ENCODE measurements at places on chromosomes 3 and 15. TPM values are rescaled to one million over a fixed set of nuclear protein-coding genes. Genes with fewer than 3 reads are reported as not detected.

- peak; percentile 66 for DNase-seq
Observed at GRCh38 chr15:90839187-90840071, 29.0 kb upstream of the FURIN start.

GRCh38 chr3:129708328-129708861, 101.9 kb upstream of the PLXND1 start:
- DNase-seq, result no peak

DNA sequence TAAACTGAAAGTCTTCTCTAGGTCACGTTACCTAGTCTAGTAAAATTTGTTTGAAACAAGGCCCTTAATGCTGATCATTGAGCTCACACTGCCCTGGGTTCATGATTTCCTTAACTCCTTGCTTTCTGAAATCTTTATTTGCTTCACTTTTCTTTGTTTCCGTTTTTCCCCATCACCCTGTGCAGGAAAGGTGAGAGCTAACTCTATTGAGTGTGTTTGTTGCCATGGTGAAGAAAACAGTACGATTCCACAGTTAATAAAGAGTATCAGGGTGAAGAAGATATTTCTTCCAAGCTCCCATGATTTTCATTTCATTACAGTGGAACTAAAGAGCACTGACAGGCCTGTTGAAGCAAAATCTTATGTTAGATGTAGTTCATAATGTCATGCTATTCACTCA, 276.2 kb downstream of the RAP2B start:
- DNase-seq, result no peak

Gene CHRD
- total RNA-seq, result not detected

Gene PCSK6
- total RNA-seq, result 29.8 TPM

Gene HYAL1
- 0.42 TPM for total RNA-seq

DNA sequence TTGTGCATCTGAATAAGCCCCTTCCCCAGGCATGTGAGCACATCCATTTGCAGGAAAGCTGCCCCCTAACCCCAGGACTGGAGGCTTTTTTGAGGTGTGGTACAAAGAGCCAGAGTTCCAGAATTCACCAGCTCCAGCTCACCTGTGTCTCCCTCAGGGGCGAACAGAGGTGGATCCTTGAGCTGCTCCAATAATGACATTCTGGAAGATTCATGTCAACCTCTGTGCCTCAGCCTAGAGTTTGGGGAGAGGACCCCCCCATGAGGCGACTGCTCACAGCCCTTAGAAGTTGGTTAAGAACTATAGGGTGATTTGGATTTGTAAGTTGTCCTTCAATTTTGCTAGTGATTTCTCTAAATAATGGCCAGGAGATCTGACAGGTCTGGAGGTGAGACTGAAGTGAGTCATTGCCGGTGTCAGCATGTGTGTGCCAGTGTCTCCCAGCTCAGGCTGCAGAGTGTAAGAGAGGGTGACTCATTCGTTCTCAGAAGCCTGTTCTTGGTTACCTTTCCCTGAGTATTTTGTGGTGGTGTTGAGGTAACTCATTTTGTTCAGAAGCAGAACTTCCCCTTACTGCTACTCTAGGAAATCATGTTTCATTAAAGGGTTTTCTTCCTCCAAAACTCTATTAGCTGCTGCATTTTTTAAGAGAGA, 136.9 kb upstream of the TOPAZ1 start:
- DNase-seq, result peak; percentile 92

DNA sequence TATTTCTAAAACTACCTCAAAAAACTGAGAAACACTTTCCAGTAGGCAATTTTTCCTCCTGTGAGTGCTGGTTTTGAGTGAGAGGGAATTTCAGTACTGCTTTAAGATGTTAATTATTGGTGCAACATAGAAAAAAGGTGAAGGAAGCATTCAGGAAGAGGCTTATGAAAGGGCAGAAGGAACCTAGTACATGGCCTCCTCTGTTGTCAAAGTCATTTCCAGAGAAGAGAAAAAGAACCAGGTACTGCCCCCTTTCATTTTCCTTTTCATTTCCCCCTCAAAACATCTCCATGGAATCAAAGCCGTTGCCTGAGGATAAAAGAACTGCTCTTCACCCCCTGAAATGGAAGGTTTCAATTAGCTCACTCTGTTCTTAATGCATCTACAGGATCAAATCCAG, 19.8 kb downstream of the RARRES1 start:
- DNase-seq, result no peak

Gene ZNF385D
- total RNA-seq, result 1.5 TPM

DNA sequence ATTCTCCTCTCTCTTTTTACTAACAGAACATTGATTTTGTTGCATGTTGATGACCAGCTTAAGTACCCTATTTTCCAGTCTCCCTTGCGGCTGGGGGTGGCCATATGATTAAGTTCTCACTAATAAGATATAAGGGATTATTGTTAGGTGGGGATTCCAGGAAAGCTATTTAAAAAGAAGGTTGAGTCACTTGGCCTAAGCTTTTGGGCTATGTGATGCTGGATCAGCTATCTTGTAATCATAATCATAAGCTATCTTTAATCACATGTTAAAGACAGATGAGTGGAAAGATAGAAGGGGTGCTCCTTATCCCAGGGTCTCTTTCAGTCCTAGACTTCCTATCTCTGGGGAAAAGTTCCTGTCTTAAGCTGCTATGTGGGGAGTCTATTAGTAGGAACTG, 59.9 kb downstream of the CGNL1 start:
- DNase-seq, result no peak

GRCh38 chr15:74855857-74856256, 12.9 kb upstream of the ULK3 start:
- DNase-seq, result no peak

Gene EXOG
- 17.5 TPM for total RNA-seq

GRCh38 chr3:110456438-110457138, 615.0 kb upstream of the NECTIN3 start:
- DNase-seq, result no peak

Gene TTC23
- total RNA-seq, result 15.1 TPM

- peak; percentile 80 for DNase-seq
Observed at GRCh38 chr15:89123181-89123525, 34.9 kb downstream of the ABHD2 start.

Gene RARRES1
- total RNA-seq, result not detected

- DNase-seq, result no peak
Observed at GRCh38 chr3:40524222-40524567, 565 bp upstream of the ZNF621 start.

DNA sequence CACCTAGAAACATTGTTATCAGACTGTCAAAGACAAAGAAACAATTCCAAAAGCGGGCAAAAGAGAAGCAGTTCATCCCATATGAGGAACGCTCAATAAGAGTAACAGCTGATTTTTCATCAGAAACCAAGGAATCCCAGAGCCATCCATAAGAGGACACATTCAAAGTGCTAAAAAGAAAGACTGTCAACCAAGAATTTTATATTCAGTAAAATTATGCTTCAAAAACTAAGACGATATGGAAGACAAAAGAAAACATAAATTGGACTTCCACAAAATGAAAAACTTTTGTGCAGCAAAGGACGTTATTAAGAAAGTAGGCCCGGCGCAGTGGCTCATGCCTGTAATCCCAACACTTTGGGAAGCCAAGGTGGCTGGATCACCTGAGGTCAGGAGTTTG, 4.0 kb downstream of the LEO1 start:
- no peak for DNase-seq

- peak; percentile 80 for DNase-seq
Observed at GRCh38 chr3:142645236-142645793, 49.1 kb downstream of the PLS1 start.

Gene CLDN16
- total RNA-seq, result 0.23 TPM

DNA sequence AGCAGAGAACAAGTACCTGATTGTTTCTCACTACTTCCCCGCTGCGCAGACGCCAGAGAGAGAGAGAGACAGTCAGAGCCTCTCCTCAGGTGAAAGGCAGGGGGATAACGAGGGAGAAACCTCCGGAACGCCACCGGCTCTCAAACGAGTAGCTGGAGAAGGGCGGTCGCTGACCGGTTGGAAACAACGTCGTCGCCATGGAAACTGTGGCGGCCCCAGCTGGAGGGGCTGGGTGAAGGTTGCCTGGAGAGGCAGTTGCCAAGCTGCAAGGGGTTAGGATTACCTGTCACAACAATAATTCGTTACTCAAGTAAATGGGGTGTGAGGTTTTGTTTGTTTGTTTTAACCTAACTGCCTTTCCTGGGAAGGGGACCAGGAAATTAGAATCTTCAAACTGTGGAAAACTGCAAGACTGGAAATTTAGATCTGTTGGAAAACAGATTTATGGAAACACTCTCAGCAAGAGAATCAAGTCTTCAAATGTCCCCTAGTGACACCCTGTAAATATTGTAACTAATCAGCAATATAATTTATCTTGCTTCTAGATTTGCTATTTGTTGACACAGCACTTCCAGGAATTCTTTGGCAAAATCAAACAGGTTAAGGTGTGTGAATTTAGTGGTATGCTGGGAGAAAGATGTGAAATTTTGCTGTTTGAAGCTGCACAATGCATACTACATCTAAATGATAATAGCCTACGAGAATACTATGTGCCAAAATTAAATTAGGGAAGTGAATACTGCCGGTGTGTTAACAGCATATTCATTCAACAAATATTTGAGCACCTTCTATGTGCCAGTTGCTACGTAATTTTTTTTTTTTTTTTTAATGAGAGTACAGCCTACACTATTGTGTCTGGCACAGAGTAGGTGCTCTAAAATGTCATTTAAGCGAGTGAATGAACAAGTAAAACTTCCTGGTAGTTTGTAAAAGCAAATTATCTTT, at the start of gene DNAH12:
TSS of gene DNAH12 (minus strand) at position 164 of the 945 bp plus-strand sequence. CDS start 1,474 bp downstream, outside the sequence.
- DNase-seq, result no peak

GRCh38 chr3:177523872-177524438, 326.7 kb upstream of the TBL1XR1 start:
- peak; percentile 59 for DNase-seq

Gene DOCK3
- total RNA-seq, result 0.34 TPM

DNA sequence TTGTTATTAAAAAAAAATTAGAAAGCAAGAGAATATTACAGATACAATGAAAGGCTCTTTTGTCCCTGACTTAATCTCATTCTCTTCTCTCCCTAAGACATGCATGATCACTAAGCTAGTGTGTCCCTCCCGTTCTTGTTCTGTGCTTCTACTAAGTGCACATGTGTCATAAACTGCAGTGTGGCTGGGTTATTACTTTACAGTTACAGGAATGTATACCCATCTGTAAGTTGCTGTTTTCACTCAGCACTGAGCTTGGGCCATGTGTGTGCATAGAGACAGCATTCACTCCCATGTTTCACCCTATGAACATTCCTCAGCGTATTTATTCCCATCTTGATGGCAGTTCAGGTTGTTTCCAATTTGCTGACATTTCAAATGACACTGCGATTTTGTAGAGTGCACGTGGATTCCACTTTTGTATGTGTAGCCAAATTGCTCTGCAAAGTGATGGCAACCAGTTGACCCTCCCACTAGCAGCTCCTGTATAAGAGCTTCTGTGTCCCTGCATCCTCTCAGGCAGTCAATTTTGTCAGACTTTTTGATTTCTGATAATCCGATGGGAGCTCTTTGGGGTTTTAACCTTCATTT, 145.8 kb upstream of the UBE2E1 start:
- no peak for DNase-seq

DNA sequence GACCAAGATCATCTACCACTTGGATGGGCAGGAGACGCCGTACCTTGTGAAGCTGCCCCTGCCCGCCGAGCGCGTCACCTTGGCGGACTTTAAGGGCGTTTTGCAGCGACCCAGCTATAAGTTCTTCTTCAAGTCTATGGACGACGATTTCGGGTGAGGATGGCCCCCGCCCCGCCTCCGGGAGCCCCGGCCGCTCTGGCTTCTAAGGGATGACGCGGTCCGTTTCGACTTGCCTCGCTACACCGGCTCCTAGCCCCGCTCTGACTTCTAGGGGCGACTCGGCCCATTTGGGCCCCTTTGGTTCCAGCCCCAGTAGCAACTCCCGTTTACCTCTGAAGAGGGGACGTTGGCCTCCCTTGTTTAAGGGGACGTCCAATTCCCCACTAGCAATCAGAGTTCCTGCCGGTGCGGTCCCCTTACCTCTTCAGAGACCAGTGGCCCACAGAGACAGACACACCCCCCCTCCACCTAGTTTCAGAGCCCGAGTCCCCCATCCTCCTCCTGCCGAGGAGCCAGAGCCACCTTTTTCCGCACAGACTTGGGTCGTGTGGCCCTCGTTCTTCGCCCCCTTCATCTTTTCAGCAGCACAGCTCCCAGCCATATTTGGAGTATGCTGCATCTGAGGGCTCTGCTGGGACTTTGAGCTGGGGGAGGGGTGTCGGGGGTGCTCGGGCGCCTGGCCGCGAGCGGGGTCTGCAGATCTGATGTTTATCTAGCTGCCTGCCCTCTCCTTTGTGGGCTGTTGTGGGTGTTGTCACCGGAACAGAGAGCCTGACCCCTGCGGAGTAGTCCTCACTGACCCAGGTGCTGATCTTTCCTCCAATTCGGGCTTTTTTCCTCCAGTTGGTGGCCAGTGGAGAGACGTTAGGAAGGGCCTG, 706 bp downstream of the DVL3 start:
- DNase-seq, result peak; percentile 42

Gene CSK
- 65.3 TPM for total RNA-seq

Gene FMN1
- 1.2 TPM for total RNA-seq

Gene HOMER2
- total RNA-seq, result 8.8 TPM

- DNase-seq, result peak; percentile 61
Observed at GRCh38 chr3:103991461-103992115, 1375.1 kb upstream of the ALCAM start.

GRCh38 chr3:113896930-113897329, 50.9 kb upstream of the ZDHHC23 start:
- no peak for DNase-seq

GRCh38 chr3:14370720-14371572, 31.5 kb upstream of the SLC6A6 start:
- DNase-seq, result no peak

DNA sequence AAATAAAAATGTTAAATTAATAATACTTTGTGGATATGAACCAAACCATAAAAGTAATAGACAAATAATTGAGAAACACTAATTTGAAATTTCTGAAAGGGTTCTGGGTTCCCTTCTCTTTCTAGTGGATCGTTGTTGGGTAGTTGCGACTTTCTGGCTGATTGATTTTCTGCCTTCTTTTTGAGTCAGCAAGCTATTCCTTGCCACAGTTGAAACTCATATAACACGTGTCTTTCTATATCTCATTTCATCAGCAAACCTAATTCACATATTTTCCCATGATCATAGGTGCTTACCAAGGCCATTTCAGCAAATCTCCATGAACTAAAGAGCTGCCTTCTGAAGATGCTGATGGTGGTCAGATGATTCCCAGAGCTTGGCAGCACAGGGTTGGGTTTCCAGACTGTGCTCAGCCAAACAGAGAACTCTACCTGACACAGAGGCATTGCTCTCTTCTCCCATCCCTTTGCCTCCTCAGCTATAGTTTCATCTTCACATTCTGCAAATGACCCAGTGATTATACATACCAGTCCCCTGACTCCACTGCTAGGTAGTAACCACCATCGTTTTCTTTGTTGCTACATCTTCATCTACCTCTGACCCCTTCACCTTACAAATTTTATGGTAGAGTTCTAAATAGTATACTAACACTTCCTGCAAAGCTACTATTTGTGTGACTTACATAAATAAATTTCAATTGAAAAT, 383.9 kb upstream of the DPH6 start:
- DNase-seq, result no peak

DNA sequence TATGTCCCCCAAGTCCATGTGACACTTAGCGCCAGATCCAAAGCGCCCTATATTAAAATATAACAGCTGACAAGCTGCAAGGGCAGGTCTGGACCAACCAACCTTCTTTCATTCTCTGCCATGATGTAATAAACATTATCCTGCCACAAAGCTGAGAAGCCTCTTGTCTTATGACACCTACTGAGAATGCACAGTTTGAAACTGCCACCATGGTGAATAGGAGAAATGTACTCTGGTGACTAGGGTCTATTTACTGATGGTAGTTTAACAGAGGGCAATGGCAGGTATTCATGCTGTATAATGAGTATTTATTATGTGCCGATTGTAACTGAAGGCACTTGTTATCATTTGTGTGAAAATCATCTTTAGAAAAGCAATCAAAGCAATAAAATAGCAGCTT, 634.0 kb downstream of the OTOL1 start:
- DNase-seq, result no peak
